ENCODE measurements at places on chromosomes 5 and 9. TPM values are rescaled to one million over a fixed set of nuclear protein-coding genes. Genes with fewer than 3 reads are reported as not detected.
A peak's percentile ranks its signal among the peaks of the same experiment; 100 is the strongest.

The DBH gene
- 0.12 TPM for total RNA-seq

The PRSS3 gene
- total RNA-seq: not detected

The HTR4 gene
- not detected for total RNA-seq

The PAPPA gene
- total RNA-seq: 0.42 TPM

The CDO1 gene
- total RNA-seq: 1.7 TPM

- no peak for DNase-seq
- no peaks in the 10 kb centered on the region for H3K4me1 ChIP-seq
- H3K27me3 ChIP-seq: no peaks in the 10 kb centered on the region
Observed at GRCh38 chr9:73714294-73714693, 562.6 kb downstream of the ANXA1 start.

DNA sequence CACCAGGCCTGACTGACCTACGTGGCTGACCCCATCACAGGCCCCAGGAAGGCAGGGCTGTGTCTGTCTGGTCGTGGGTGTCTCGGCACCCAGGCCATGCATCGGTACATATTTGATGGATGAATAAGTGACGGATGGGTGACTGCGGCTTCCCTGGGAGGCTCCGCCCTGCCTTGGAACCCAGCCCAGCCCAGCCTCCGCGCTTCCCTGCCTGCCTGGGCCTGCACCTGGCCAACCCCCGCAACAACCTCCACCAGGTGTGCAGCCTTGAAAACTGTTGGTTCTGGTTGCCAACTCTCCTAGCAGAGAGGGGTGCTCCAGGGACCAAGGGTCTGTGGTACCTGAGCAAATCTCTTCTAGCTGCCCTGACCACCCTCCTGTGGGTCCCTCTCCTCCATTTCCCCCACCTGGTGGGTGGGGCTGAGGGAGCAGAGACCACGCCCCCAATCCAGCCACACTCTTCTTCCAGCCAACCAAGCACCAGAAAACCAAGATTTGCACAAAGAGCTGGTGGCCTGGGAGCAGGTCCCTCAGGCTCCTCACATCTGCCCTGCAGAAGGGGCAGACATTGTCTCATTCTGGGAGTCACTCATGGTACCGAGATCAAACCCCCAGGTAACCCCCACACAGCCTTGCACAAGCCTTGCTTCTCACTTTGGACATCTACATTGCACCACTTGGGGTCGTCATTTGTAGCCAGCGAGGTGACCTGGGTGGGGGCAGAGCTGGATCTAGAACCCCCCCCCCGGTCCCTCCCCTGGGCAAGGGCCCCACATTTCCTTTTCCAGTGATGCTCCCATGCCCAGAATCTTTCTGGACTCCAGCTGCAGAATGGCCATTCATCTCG, 100.6 kb upstream of the IER5L start:
- no peak overlapping the region for H3K4me3 ChIP-seq
- H3K27me3 ChIP-seq: no peaks in the 10 kb centered on the region
- no peaks in the 10 kb centered on the region for H3K4me1 ChIP-seq
- no peaks in the 10 kb centered on the region for H3K36me3 ChIP-seq

GRCh38 chr9:37311938-37312708, 110.4 kb upstream of the GRHPR start:
- H3K27me3 ChIP-seq: no peaks in the 10 kb centered on the region
- peaks cover 25% of the 10 kb centered on the region for H3K36me3 ChIP-seq
- H3K4me3 ChIP-seq: no peak overlapping the region
- H3K4me1 ChIP-seq: no peaks in the 10 kb centered on the region

GRCh38 chr5:80864109-80864508, 96.1 kb upstream of the RASGRF2 start:
- peaks cover 15% of the 10 kb centered on the region for H3K36me3 ChIP-seq
- no peak for DNase-seq
- no peak overlapping the region for H3K4me3 ChIP-seq
- H3K27me3 ChIP-seq: no peaks in the 10 kb centered on the region

GRCh38 chr5:132223861-132224260, 3.8 kb downstream of the P4HA2 start:
- H3K36me3 ChIP-seq: no peaks in the 10 kb centered on the region
- peaks cover 5% of the 10 kb centered on the region for H3K27me3 ChIP-seq
- no peak for DNase-seq
- no peak overlapping the region for H3K4me3 ChIP-seq

DNA sequence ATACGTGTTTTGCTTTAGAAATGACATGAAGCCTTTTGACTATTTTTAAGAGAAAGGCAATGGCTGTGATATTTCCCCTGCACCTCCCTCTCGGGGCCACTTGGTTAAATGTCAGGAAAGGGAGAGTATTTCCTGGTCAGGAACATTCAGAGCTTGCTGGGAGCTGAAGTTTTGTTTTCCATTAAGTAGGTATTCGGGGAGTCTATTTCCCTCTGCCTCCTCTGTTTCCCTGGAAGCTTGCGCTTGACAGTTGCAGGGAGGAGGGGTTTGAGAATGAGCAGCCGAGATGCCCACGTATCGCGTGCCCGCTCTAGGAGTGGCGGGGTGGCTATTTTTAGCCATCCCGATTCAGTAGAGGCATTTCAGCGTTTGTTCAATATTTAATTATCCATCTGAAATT, 6.7 kb downstream of the DAB2IP start:
- H3K27me3 ChIP-seq: peaks cover 8% of the 10 kb centered on the region
- H3K36me3 ChIP-seq: no peaks in the 10 kb centered on the region
- no peak overlapping the region for H3K4me3 ChIP-seq
- DNase-seq: no peak
- no peak overlapping the region for H3K27ac ChIP-seq
- H3K4me1 ChIP-seq: no peaks in the 10 kb centered on the region

- H3K27ac ChIP-seq: no peak overlapping the region
- H3K4me3 ChIP-seq: no peak overlapping the region
- no peak for DNase-seq
- no peaks in the 10 kb centered on the region for H3K27me3 ChIP-seq
- no peaks in the 10 kb centered on the region for H3K36me3 ChIP-seq
Observed at GRCh38 chr5:167802755-167803431, 488.6 kb upstream of the WWC1 start.

DNA sequence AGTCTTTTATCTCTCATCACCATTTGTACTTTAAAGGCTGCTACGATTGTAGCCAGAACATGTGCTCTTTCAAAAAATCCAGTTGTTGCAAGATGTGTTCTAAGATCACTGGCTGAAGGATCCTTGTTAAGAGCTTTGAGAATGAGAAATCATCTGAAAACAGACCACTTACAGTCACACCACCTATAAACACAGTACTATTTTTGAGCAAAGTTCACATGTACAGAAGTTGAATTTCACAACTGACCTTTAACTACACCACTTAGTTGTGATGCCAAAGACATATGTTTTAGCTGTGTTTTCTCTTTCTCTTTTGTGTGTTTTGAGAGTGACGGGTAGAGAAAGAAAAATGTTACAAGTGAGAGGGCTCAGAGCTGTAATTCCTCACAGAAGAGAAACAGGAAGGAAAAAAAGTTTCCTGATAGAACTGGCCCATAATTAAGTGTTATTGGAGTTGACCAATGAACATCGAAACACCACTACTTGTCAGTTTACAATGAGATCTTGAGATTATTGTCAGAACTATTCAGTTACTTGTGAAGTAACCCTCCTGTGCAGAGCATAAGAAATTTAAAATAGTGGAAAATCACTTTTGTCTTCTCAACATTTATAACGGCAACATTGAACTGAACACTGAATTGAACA, 245.4 kb downstream of the MLLT3 start:
- peaks cover 29% of the 10 kb centered on the region for H3K4me1 ChIP-seq
- peaks cover 3% of the 10 kb centered on the region for H3K36me3 ChIP-seq
- peak overlapping the region; percentile 43 for H3K27ac ChIP-seq
- peak overlapping the region; percentile 4 for H3K4me3 ChIP-seq
- H3K27me3 ChIP-seq: no peaks in the 10 kb centered on the region
- peak; percentile 40 for DNase-seq

- no peaks in the 10 kb centered on the region for H3K4me1 ChIP-seq
- no peaks in the 10 kb centered on the region for H3K36me3 ChIP-seq
- no peaks in the 10 kb centered on the region for H3K27me3 ChIP-seq
- DNase-seq: no peak
Observed at GRCh38 chr5:38013107-38013506, 173.3 kb upstream of the GDNF start.

GRCh38 chr9:96413302-96414221, 4.6 kb downstream of the ZNF367 start:
- peak overlapping the region; percentile 73 for H3K27ac ChIP-seq
- no peaks in the 10 kb centered on the region for H3K27me3 ChIP-seq
- peak overlapping the region; percentile 61 for H3K4me3 ChIP-seq
- H3K4me1 ChIP-seq: peaks cover 59% of the 10 kb centered on the region
- peak; percentile 35 for DNase-seq

GRCh38 chr9:34574571-34574970, 15.0 kb downstream of the CNTFR start:
- no peaks in the 10 kb centered on the region for H3K36me3 ChIP-seq
- no peak for DNase-seq
- no peak overlapping the region for H3K4me3 ChIP-seq
- peaks cover 13% of the 10 kb centered on the region for H3K27me3 ChIP-seq
- H3K27ac ChIP-seq: no peak overlapping the region

GRCh38 chr9:85599540-85600105, 142.1 kb downstream of the AGTPBP1 start:
- DNase-seq: no peak
- no peaks in the 10 kb centered on the region for H3K27me3 ChIP-seq
- peaks cover 19% of the 10 kb centered on the region for H3K36me3 ChIP-seq
- H3K4me3 ChIP-seq: no peak overlapping the region
- H3K27ac ChIP-seq: no peak overlapping the region

GRCh38 chr9:88749420-88749819, 214.4 kb downstream of the NXNL2 start:
- H3K27ac ChIP-seq: no peak overlapping the region
- H3K4me1 ChIP-seq: no peaks in the 10 kb centered on the region
- DNase-seq: no peak
- no peaks in the 10 kb centered on the region for H3K36me3 ChIP-seq
- no peak overlapping the region for H3K4me3 ChIP-seq

- H3K27ac ChIP-seq: no peak overlapping the region
- peak overlapping the region; percentile 16 for H3K4me3 ChIP-seq
- H3K36me3 ChIP-seq: no peaks in the 10 kb centered on the region
Observed at GRCh38 chr9:35619800-35620158, 1.6 kb upstream of the CD72 start.
